ENCODE measurements at places on chromosomes 1 and 21.
A peak's percentile ranks its signal among the peaks of the same experiment; 100 is the strongest.

DNA sequence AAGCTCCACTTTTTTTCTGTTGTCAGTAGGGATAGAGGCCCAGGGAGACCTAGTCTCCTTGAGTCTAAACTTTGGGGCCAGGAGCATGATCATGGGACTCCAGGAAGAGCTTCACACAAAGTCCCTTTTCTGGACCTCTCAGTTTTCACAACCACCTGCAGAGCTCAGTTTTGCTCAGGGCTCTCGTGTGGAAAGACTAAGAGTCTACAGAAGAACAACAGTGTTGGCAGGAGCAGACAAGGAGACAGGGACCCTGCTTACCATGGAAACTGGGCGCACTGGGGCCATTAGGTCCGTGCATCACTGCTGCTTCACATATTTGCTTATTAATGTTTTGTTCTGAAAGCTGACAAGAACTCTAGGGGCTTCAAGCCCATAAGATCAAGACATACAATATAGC is 63.9 kb upstream of the HSD17B7 start:
- no peaks in the 10 kb centered on the region for H3K27me3 ChIP-seq
- no peaks in the 10 kb centered on the region for H3K4me1 ChIP-seq
- DNase-seq, result no peak
- no peak overlapping the region for H3K4me3 ChIP-seq

- peak overlapping the region; percentile 55 for H3K4me3 ChIP-seq
- DNase-seq, result peak; percentile 50
- H3K4me1 ChIP-seq, result peaks cover 24% of the 10 kb centered on the region
- no peak overlapping the region for H3K27ac ChIP-seq
- peaks cover 13% of the 10 kb centered on the region for H3K27me3 ChIP-seq
Measured at GRCh38 chr1:153260585-153261280, 1.2 kb downstream of the LORICRIN start.

- no peak for DNase-seq
- no peaks in the 10 kb centered on the region for H3K36me3 ChIP-seq
- no peak overlapping the region for H3K27ac ChIP-seq
- no peaks in the 10 kb centered on the region for H3K4me1 ChIP-seq
- H3K4me3 ChIP-seq, result no peak overlapping the region
- H3K27me3 ChIP-seq, result no peaks in the 10 kb centered on the region
Measured at GRCh38 chr1:43925846-43926245, 7.8 kb upstream of the ARTN start.

GRCh38 chr1:62391369-62391971 is 45.4 kb upstream of the USP1 start:
- DNase-seq, result peak; percentile 10
- H3K27me3 ChIP-seq, result no peaks in the 10 kb centered on the region
- no peak overlapping the region for H3K27ac ChIP-seq

DNA sequence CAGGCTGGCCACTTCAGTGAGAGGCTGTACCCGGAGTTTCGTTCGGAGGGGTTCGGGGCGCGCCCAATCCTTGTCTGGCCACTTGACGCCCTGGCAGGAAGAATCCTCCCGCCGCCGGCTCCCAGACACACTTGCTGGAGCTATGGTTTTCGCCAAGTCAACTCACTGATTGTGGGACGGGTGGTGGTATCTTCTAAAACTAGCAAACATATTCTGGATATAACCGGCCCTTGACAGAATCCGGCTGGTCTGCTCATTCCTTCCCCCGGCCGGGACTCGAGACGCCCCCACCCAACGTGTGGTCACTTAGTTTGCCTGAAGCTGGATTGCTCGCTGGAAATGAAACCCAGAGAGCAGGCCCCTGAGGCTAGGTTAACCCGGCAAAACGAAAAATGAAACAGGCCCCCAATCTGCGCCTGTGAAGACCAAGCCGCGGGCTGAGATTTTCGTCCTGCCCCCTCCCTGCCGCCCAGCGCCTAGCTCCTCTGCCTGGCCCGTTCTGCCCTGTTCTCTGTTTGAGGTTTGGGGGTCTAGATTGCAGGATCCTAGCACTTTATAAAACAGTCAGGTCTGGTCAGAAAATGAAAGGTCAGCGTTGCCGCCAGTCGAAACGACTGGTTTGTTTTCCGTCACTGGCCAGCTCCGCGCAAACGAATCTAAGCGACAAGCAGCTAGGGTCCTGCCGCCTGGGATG is 4.6 kb downstream of the GFI1 start:
- no peak overlapping the region for H3K27ac ChIP-seq
- peak overlapping the region; percentile 92 for H3K4me3 ChIP-seq
- H3K36me3 ChIP-seq, result no peaks in the 10 kb centered on the region
- H3K27me3 ChIP-seq, result no peaks in the 10 kb centered on the region
- no peaks in the 10 kb centered on the region for H3K4me1 ChIP-seq

- peak; percentile 21 for DNase-seq
- no peak overlapping the region for H3K27ac ChIP-seq
- H3K27me3 ChIP-seq, result no peaks in the 10 kb centered on the region
- peak overlapping the region; percentile 87 for H3K4me3 ChIP-seq
Measured at GRCh38 chr1:107057197-107058133, 991 bp downstream of the PRMT6 start.

GRCh38 chr1:246012341-246012740 is 494.7 kb downstream of the SMYD3 start:
- DNase-seq, result peak; percentile 30
- H3K36me3 ChIP-seq, result no peaks in the 10 kb centered on the region
- H3K27me3 ChIP-seq, result no peaks in the 10 kb centered on the region
- H3K27ac ChIP-seq, result no peak overlapping the region
- H3K4me3 ChIP-seq, result no peak overlapping the region

- DNase-seq, result no peak
- H3K4me3 ChIP-seq, result no peak overlapping the region
- H3K27me3 ChIP-seq, result no peaks in the 10 kb centered on the region
- no peaks in the 10 kb centered on the region for H3K36me3 ChIP-seq
- no peak overlapping the region for H3K27ac ChIP-seq
Measured at GRCh38 chr1:224251741-224252146, 68.7 kb downstream of the DEGS1 start.

DNA sequence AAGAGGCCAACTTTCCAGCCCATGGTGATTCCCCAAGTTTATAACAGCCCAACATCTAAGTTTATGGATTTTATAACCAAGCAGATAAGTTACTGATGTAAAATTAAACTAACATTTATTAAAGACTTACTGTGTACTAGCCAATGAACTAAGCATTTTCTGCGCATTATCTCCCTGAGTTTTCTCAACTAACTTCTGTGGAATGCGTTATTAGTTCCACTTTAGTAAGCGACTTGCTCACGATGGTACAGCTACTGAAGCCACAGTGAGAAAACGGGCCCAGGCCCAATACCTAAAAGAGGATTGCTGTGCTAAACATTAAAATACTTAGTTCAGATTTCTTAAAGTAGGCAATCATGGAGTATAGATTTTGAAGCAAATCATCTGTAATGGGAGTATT is 61.0 kb downstream of the ZBTB18 start:
- DNase-seq, result no peak
- H3K27me3 ChIP-seq, result no peaks in the 10 kb centered on the region
- no peak overlapping the region for H3K4me3 ChIP-seq
- no peaks in the 10 kb centered on the region for H3K36me3 ChIP-seq
- H3K4me1 ChIP-seq, result no peaks in the 10 kb centered on the region

DNA sequence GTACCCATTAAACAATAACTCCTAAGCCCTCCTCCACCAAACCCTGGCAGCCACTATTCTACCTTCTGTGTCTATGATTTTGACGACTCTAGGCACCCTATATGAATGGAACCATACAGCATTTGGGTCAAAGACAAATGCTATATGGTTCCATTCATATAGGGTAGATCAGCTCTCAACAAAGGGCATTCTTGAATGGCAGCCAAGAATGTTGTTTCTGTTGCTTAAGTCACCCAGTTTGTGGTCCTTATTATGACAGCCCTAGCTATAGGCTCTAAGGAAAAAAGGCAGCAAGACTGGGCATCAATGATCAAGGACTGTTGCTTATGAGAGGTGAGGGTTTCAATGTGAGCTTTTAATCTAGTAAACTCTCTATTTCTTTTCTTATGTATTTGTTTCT is 4.7 kb upstream of the SLC5A9 start:
- H3K36me3 ChIP-seq, result no peaks in the 10 kb centered on the region
- no peaks in the 10 kb centered on the region for H3K4me1 ChIP-seq
- no peaks in the 10 kb centered on the region for H3K27me3 ChIP-seq
- no peak overlapping the region for H3K4me3 ChIP-seq
- no peak for DNase-seq

DNA sequence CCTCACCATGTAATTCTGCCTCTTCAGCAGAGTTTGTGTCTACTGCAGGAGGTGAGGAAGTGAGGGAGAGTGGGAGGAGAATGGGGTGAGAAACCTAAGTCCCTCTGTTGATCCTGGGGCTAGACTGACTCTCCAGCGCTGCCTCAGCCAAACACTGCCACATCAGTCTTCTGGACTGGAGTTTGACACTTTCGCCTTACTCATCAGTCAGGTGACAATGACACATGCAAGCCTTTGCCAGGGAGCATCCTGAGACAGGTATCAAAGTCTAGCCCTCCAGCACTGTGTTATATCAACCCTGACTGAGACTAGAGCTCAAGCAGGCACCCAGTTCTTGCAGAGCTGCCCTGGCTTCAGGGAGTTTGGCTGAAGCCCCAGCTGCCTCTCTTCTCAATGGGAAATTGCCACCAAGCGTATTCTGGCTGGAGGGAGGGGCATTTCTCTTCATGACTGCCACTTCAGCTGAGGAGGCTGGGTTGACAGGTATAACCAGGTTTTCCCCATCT is 33.3 kb upstream of the SUCO start:
- H3K27me3 ChIP-seq, result no peaks in the 10 kb centered on the region
- H3K4me1 ChIP-seq, result no peaks in the 10 kb centered on the region
- H3K36me3 ChIP-seq, result no peaks in the 10 kb centered on the region
- H3K4me3 ChIP-seq, result no peak overlapping the region

DNA sequence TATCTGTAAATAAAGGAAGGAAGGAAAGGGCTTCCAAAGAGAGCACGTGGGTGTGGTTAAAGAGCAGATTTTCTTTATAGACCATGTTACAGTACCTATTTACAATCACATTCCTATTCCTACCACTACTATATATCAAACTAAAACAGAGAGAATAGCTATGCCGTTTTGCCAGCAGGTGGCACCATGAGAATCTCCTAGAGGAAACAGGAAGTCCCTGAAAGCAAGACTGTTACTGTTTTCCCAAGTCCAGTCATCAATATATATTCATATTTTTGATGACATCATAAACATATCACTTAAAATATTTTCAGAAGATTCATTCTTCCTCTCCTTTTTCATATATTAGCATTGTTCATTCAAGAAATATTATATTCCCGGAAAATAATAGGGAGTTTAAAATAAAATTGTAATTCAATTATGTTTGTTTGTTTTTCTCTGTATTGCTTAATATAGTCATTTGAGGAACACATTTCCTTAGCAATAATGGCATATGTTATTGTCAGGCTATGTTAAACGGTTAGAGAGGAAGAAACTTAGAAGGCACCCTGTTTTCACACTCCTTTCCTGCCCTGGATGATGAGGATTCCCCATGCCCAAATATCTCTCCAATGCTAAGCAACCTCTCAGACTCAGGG is 6.6 kb downstream of the CCDC190 start:
- H3K4me1 ChIP-seq, result peaks cover 16% of the 10 kb centered on the region
- no peak overlapping the region for H3K27ac ChIP-seq
- DNase-seq, result peak; percentile 85
- H3K36me3 ChIP-seq, result no peaks in the 10 kb centered on the region
- H3K27me3 ChIP-seq, result no peaks in the 10 kb centered on the region

- no peak overlapping the region for H3K4me3 ChIP-seq
- no peak overlapping the region for H3K27ac ChIP-seq
- H3K27me3 ChIP-seq, result no peaks in the 10 kb centered on the region
- no peak for DNase-seq
Measured at GRCh38 chr1:63912643-63913042, 138.8 kb downstream of the ROR1 start.

GRCh38 chr1:201493757-201494617 is 12.9 kb downstream of the CSRP1 start:
- no peaks in the 10 kb centered on the region for H3K27me3 ChIP-seq
- H3K4me1 ChIP-seq, result no peaks in the 10 kb centered on the region
- H3K4me3 ChIP-seq, result no peak overlapping the region
- 0 out of 2 replicates have a peak, but pooled peaks cover 6% of the 10 kb centered on the region for H3K36me3 ChIP-seq

DNA sequence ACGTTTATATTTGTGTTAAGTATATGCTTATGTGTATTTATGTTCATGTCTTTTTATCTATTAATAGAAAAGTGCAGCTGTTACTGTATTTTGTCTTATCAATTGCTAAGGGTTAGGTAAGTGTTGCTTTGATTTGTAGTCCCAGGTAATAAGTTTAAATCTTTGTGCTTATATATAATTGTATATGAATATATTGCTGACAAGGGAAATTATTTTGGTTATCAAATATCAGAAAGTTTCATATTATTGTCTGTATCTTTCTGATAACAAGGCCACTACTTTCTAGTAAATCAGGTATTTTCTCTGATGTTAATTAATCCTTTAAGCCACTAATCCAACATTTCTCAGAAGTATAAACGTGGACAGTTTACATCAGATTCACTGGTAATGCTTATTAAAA is 21.3 kb downstream of the GPR52 start:
- no peaks in the 10 kb centered on the region for H3K4me1 ChIP-seq
- no peak overlapping the region for H3K27ac ChIP-seq
- no peak for DNase-seq
- H3K36me3 ChIP-seq, result no peaks in the 10 kb centered on the region
- H3K27me3 ChIP-seq, result no peaks in the 10 kb centered on the region

DNA sequence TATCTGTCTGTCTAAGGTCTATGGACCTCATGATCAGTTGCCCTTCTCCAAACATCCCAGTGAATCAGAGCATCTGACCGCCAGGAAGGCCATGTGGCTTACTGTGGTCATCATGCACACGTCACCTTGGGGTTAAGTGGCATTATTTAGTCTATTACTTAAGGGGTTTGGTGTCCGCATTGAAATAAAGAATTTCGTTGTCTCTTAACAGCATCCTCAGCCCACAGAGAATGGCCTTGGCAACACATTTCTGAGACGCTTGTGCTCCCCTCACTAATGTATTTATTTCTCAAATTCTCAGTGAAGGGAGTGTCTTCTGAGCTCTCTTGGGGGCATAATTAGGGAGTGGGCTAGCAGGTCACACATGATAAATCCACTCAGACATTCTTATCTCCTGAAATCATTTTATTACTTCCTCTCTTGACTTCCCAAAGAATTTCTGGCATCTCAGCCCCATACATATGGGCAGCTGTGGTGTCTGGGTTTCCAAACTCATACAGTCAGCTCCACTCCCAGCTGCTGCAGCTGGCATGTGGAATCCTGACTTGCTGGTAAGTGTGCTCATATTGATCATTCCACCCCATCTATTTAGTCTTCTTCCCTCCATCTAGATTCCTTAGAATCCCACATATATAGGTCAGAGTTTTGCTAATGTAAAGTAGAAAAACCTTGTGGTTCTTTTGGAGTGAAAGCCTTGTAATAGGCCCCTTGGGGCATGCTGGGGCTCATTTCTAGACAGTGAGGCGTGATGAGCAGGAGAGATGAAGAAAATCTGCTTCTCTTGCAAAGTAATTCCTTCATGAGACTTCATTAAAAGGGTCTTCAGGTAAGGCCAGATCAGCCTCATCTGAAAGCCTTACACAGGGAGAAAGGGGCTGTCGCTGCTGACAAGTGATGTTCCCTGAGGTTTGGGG is 110.5 kb downstream of the HHAT start:
- DNase-seq, result no peak
- H3K4me3 ChIP-seq, result no peak overlapping the region
- no peaks in the 10 kb centered on the region for H3K27me3 ChIP-seq

GRCh38 chr1:216785221-216785620 is 62.0 kb upstream of the ESRRG start:
- no peak for DNase-seq

GRCh38 chr1:200887772-200888348 is 6.8 kb upstream of the INAVA start:
- DNase-seq, result no peak
- H3K4me1 ChIP-seq, result peaks cover 51% of the 10 kb centered on the region
- peak overlapping the region; percentile 23 for H3K4me3 ChIP-seq
- H3K27ac ChIP-seq, result peak overlapping the region; percentile 70
- H3K27me3 ChIP-seq, result no peaks in the 10 kb centered on the region

Data from MM.1S (cell line).